ENCODE measurements at places on chromosomes 7 and 10. TPM values are rescaled to one million over a fixed set of nuclear protein-coding genes. Genes with fewer than 3 reads are reported as not detected.

DNA sequence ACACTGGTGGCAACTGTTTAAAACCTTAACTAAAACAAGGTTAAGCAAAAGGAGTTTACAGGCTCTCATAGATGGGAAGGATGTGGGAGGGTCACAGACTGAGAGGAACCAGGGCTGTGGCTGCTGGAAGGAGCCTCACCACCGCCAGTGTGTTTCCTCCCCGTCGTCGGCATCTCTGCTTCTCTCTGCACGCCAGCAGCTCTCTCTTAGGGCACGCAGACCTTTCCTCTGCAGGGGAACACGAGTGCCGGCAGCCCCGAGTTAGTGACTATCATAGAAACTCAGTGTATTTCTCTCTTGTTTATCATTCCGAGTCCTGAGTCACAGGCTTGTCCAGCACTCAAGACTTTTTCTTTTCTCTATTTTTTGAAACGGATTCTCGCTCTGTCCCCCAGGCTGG lies 8.1 kb upstream of the SH2D4B start:
- no peak for DNase-seq

- DNase-seq = no peak
These were observed 1.8 kb upstream of the RPA3 start for GRCh38 chr7:7720193-7720592.

GRCh38 chr7:51249187-51249945 lies 67.2 kb downstream of the COBL start:
- DNase-seq = no peak

DNA sequence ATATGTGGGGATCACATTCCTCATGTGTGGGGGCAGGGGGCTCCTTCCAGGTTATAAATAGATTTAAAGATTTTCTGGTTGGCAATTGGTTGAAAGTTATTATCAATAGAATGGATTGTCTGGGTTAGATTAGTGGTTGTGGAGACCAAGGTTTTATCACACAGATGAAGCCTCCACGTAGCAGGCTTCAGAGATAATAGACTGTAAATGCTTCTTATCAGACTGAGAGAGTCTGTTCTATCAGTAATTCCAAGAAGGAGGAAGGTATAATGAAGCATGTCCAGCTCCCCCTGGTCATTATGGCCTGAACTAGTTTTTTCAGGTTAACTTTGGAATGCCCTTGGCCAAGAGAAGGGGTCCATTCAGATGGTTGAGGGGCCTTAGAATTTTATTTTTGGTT lies 117.7 kb upstream of the FGFR2 start:
- no peak for DNase-seq

PPP1R3A gene
- polyA plus RNA-seq = not detected

DNA sequence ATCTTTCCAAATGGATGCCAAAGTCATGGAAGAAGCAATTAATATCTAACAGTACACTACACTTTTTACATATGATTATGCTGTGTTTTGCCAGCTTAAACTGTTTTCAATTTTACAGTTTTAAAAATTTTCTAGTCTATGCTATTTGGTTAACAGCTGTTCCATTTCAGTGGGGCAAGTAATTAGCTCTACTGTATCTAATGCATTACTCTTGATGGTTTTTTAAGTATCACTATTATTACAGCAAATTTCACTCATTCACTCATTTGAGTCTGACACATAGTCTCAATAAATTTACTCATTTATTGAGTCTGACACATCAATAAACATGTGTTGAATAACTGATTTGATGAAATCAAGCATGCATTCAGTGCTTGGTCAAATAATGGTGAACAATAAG lies 155.8 kb downstream of the RNF133 start:
- DNase-seq = peak; percentile 83

FAM180A gene
- polyA plus RNA-seq = 0.18 TPM
